Cardiac muscle cell (in vitro differentiated cells and primary cell): ENCODE measurements at places on chromosomes 7 and 10. TPM values are rescaled to one million over a fixed set of nuclear protein-coding genes. Genes with fewer than 3 reads are reported as not detected.

RBP3 gene
- not detected in 2 replicates for total RNA-seq

C10orf62 gene
- total RNA-seq = 0.25 and 0.30 TPM in 2 replicates

LHFPL3 gene
- not detected in 2 replicates for total RNA-seq

GRCh38 chr10:101940916-101941315 is 97.3 kb upstream of the KCNIP2 start:
- H3K4me1 ChIP-seq = peaks cover 41% of the 10 kb centered on the region
- no peak overlapping the region for H3K4me3 ChIP-seq
- no peaks in the 10 kb centered on the region for H3K36me3 ChIP-seq
- no peak for DNase-seq
- no peaks in the 10 kb centered on the region for H3K27me3 ChIP-seq

- H3K27me3 ChIP-seq = no peaks in the 10 kb centered on the region
- H3K36me3 ChIP-seq = no peaks in the 10 kb centered on the region
- DNase-seq = no peak
These were observed 14.4 kb upstream of the TNRC18 start for GRCh38 chr7:5437987-5438386.

DNA sequence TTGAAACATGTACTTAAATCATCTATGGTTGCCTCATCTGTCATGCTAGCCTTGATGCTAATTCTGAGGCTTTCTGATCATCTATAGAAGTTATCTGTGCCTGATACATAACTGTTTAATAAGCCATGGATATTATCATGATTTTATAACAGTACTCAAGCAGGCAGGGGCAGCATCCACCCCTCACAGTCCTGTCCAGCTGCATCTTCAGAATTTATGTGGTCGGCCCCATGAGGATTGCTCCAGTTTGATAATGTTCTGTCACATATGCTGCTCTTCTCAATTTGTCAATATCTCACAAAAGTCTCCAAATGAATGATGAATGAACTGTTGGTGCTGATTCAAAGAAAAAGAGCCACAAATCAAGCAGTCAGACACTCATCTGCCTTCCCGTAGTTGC is 335.1 kb upstream of the POM121L12 start:
- no peaks in the 10 kb centered on the region for H3K4me1 ChIP-seq
- no peak for DNase-seq
- no peaks in the 10 kb centered on the region for H3K36me3 ChIP-seq
- H3K27me3 ChIP-seq = no peaks in the 10 kb centered on the region
- no peak overlapping the region for H3K27ac ChIP-seq

DNA sequence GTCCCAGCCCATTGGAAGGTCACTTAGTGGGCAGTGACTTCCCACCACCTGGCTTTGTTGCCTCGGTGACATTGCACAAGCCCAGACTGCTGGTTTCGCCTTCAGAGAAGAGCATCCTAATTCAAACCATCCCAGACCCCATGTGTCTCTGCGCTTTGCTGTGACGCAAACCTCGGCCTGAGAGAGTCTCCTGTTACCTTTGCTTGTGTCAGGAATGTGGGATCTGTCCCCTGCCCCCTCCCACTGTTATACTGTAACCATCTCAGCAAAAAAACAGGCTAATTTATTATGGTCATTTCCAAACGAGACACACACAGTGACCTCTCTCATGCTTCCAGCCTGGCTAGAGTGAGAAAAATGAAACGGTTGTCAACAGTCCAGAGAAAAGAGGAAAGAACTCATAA is 25.0 kb upstream of the AQP1 start:
- H3K36me3 ChIP-seq = no peaks in the 10 kb centered on the region
- DNase-seq = no peak
- H3K4me1 ChIP-seq = peaks cover 8% of the 10 kb centered on the region
- no peak overlapping the region for H3K4me3 ChIP-seq
- H3K27me3 ChIP-seq = no peaks in the 10 kb centered on the region
- H3K27ac ChIP-seq = no peak overlapping the region

DNA sequence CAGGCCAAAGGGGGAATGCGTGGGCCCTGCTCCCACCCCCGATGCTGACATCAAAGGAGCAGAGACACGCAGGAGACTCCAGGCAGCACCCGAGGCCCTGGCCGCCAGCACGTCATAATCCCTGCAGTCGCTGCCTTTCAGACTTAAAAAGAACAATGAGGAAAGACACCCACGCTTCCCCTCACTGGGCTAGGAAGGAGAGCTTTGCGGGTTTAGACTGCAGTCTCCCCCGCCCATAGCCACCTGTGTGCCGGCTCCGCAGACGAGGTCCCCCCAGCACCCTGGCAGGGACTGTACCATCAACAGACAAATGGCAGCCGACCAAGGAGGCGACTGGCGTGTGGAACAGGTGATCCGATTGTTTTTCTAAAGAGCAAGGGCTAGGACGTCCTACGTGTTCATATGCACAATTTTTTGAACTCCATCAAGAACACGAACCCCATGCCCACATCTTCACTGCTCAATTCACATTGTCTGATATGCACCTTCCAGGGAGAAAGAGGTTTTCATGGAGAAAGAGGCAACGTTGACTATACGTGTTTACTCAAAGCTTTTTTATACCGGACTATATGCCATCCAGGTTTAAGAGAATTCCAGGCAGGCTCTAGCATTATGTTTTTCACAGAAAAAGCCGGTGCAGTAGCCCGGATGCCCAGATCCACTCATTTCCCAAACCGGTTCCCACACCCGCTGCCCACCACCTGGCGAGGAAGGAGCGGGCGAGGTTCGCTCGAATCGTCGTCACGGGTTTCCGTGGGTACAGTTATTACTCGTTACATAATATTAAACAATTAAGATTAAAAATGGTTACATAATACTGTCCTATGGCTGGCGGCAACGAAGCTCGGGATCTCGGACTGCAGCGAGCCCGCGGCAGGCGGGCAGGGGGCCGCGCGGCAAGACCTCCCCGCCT is 1.1 kb downstream of the GRB10 start:
- H3K36me3 ChIP-seq = no peaks in the 10 kb centered on the region
- no peaks in the 10 kb centered on the region for H3K4me1 ChIP-seq
- peaks cover 42% of the 10 kb centered on the region for H3K27me3 ChIP-seq
- DNase-seq = no peak
- no peak overlapping the region for H3K27ac ChIP-seq
- peak overlapping the region; percentile 56 for H3K4me3 ChIP-seq

GRCh38 chr7:140390466-140391190 is 7.7 kb downstream of the SLC37A3 start:
- H3K4me1 ChIP-seq = no peaks in the 10 kb centered on the region
- DNase-seq = peak; percentile 60
- peak overlapping the region; percentile 48 for H3K27ac ChIP-seq
- no peaks in the 10 kb centered on the region for H3K27me3 ChIP-seq
- no peaks in the 10 kb centered on the region for H3K36me3 ChIP-seq

DNA sequence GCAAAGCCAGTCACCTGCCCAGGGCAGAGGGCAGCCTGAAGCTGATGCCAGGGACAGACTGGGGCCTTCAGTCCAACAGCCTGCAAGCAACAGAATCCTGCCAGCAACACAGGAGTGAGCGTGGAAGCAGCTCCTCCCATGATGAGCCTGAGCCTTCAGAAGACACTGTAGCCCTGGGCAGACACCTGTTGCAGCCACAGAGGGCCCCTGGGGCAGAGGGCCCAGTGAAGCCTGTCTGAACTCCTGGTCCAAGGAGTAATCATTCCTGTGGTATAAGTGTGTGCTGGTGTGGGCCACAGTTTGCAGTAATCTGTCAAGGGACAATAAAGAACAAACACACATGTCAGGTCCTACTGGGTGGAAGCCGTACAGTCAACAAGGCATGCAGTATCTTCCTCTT is 2.9 kb upstream of the PFKP start:
- no peaks in the 10 kb centered on the region for H3K36me3 ChIP-seq
- no peak for DNase-seq
- peaks cover 18% of the 10 kb centered on the region for H3K4me1 ChIP-seq
- no peak overlapping the region for H3K27ac ChIP-seq
- H3K27me3 ChIP-seq = no peaks in the 10 kb centered on the region
- no peak overlapping the region for H3K4me3 ChIP-seq

DNA sequence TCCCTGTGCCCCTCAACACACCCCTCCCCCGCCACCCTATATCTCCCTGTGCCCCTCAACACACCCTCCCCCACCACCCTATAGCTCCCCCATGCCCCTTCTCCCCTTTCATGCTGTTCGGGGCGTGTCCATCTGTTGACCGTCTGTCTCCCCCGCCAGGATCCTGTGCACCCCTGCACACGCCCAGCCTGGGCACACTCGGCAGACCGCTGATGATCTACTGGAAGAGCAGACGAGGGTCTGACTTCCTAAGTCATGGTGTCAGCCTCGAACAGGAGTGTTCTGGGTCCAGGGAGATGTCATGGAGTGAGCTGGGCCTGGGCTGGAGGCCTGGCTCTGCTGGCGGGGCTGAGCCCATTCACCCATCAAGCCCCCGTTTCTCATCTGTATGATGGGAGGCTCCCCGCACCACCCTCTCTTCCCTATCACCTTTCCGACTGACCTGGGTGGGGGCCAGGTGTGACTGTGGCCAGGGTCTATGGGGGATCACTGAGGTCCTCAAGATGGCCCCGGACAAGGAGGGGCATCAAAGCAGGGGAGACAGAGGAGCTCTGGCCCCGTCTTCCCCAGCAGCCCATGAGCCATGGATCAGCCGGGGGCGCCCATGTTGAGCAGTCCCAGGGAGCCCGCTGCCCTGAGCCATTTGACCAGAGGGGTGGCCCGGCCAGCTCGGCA is 48.3 kb downstream of the PDGFA start:
- H3K27ac ChIP-seq = peak overlapping the region; percentile 83
- H3K27me3 ChIP-seq = no peaks in the 10 kb centered on the region

- H3K4me1 ChIP-seq = peaks cover 11% of the 10 kb centered on the region
- no peaks in the 10 kb centered on the region for H3K36me3 ChIP-seq
These were observed 76.2 kb upstream of the PLXNA4 start for GRCh38 chr7:132652507-132652906.

DNA sequence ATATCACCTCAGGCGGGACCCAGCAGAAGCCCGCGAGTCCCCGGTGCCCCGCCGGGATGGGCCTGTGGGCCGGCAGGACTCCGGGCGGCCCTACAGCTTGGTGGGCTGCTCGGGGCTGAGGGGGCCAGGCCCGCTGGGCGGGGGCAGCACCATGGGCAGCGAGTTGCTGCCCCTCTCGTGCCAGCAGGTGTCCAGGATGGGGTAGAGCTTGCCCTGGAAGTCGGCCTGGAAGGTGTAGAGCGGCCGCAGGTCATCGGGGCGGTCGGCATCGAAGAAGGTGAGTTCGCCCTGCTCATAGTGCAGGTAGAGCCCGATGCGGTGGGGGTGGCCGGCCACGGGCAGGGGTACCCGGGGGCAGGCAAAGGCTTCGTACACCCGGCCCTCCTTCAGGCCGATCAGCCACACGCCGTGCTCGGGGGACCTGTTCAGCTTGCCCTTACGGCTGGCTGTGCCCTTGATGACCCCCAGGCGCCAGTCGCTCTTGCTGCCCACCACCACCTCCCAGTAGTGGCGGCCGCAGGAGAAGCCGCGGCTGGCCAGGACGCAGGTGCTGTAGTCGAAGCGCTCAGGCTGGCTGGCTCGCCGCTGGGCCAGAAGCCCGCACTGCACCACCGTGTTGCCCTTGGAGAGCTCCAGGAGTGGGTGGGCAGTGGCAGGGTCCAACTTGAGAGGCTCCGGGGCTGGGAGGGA is 4.3 kb upstream of the NSUN5 start:
- H3K27me3 ChIP-seq = no peaks in the 10 kb centered on the region
- H3K27ac ChIP-seq = no peak overlapping the region
- H3K4me1 ChIP-seq = no peaks in the 10 kb centered on the region
- no peak overlapping the region for H3K4me3 ChIP-seq

DNA sequence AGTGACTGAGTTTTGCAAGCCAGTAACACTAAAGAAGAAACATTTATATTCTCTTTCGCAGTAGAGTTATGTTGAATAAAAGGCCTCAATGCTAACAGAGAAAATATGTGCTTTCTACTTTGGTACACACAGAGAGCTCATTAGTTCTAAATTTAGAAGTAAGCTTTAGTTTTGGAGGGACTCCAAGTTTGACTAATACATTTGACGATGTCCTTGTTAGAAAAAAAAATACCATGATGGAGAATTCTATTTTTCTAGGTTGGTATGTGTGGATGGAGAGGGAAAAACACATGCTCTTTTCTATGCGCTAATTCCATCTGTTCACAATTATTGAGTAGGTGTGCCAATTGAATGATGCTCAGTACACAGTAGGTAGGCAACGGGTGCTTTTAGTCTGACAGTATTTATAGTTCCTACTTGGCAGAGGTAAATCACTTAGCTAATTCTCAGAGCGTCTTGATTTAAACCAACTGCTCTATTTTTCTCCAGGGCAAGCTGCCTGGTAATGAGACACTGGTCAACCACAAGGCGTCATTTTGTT is 327.2 kb upstream of the AKR1E2 start:
- H3K27me3 ChIP-seq = no peaks in the 10 kb centered on the region
- H3K4me1 ChIP-seq = peaks cover 9% of the 10 kb centered on the region
- no peak overlapping the region for H3K4me3 ChIP-seq
- peak; percentile 41 for DNase-seq
- H3K36me3 ChIP-seq = no peaks in the 10 kb centered on the region

GRCh38 chr7:42831718-42832522 is 80.0 kb downstream of the C7orf25 start:
- no peaks in the 10 kb centered on the region for H3K27me3 ChIP-seq
- H3K4me1 ChIP-seq = no peaks in the 10 kb centered on the region
- H3K4me3 ChIP-seq = no peak overlapping the region
- no peaks in the 10 kb centered on the region for H3K36me3 ChIP-seq
- DNase-seq = peak; percentile 66

GRCh38 chr10:88689366-88689765 is 16.7 kb upstream of the LIPK start:
- H3K27me3 ChIP-seq = no peaks in the 10 kb centered on the region
- H3K27ac ChIP-seq = no peak overlapping the region
- no peaks in the 10 kb centered on the region for H3K36me3 ChIP-seq
- no peak overlapping the region for H3K4me3 ChIP-seq
- DNase-seq = no peak
- H3K4me1 ChIP-seq = peaks cover 11% of the 10 kb centered on the region

DNA sequence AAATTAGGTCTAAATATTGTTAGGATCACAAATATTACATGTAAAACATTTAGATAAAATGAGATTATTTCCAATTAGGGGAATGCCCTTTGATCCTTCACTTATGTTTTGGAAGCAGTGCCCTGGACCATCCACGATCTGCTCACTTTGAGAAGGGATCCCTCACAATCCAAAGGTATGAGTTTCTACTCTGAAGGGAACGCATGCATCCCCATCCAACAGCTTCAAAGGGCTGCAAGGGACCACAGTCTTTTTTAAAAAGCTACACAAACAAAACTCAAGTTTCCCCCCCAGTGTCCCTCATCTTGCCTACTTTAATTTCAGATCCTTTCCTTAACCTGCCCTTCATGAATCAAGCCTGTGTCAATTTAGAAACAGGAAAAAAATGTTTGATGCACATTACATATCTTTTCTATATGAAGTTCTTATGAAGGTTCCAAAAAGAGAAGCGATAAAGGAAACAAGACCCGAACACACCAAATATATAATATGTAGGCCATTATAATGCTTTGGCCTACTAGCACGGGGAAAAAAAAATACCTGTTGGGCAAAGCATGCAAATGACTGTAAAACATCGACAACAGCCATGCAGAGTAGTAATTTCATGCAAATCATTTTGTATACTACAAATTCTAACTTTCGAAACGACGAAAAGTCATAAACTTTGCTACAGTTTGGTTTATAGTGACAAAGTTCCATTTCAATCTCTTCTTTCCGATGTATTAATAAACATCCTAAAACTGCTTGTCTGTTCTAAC is 2.0 kb downstream of the EIF3A start:
- peak overlapping the region; percentile 98 for H3K27ac ChIP-seq
- H3K4me3 ChIP-seq = peak overlapping the region; percentile 85
- H3K36me3 ChIP-seq = no peaks in the 10 kb centered on the region
- H3K27me3 ChIP-seq = no peaks in the 10 kb centered on the region
- no peak for DNase-seq
